ENCODE measurements at places on chromosomes 3 and 15. TPM values are rescaled to one million over a fixed set of nuclear protein-coding genes. Genes with fewer than 3 reads are reported as not detected.

GRCh38 chr3:15326037-15326436, 6.3 kb downstream of the SH3BP5 start:
- H3K27me3 ChIP-seq: no peaks in the 10 kb centered on the region
- H3K27ac ChIP-seq: no peak overlapping the region
- H3K36me3 ChIP-seq: no peaks in the 10 kb centered on the region
- H3K4me3 ChIP-seq: no peak overlapping the region
- no peak for DNase-seq

The CEP19 gene
- total RNA-seq: 1.5 TPM

The KCNAB1 gene
- total RNA-seq: 2.4 TPM

The ANKRD63 gene
- not detected for total RNA-seq
